RCC 7860 (cell line): ENCODE measurements at places on chromosomes 11 and 22.

GRCh38 chr11:48002561-48002960 lies 22.2 kb downstream of the PTPRJ start:
- DNase-seq = no peak

GRCh38 chr11:28539239-28540030 lies 431.2 kb downstream of the METTL15 start:
- no peak for DNase-seq

DNA sequence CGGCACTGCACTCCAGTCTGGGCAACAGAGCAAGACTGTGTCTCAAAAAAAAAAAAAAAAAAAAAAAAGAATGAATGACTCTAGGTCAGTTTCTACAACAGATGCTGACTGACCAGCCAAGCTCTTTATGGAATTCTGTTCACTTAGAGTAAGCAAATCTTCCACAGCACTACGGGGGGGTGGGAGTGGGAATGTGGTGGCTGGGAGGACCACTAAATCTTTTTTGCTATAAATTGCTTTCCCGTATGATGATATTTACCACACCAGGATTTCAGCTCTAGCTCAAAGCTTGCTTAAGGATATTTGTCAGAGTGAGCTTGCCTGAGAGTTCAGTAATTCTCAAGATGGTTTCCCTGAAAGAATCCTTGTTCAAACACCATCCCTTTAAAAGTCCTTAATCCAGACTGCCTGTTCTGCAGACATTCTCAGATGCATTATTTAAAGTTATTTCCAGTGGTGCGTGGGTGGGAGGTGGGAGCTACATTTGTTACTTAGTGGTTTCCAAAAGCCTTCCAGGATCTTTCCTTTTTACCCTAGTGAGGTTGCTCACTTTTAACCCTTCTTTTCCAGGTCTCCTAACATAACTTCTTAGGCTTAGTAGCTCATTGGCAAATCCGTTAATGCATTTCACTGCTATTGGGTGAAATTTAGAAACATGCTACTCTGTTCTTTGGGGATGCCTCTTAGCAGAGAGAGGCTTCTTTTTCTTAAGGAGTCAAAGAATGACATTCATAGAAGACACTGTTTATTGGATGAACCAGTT lies 65.9 kb downstream of the UBASH3B start:
- no peak for DNase-seq

DNA sequence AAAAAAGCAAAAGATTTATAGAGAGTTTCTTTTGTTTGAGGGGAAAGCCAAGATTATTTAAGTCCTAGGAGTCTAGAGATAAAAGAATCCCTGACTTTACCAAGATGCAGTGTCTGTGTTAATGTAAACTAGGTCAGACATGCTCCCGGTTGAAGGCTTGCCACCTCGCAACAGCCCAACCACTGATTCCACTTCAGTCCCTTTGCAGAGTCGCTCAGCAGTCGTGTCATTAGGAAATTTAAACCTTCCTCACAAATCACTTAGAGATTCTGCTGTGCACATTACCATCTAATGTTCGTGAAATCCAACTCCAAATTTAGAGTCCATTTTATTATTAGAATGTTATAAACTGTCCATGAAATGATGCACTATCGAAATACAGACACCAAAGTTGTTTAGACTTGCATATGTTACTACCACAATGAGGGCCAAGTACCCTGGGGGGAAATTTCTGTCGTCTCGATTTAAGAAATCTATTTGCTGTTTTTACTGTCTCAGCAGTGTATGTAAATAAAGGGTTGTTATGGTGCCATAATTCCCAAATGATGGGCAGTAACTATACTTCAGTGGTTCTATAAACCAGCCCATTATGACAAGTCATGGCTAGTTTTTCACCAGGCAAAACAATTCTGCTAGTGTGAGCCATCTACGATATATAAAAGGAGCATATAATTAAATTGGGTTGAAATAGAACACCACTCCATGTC lies 101.4 kb upstream of the MTNR1B start:
- no peak for DNase-seq

- peak; percentile 21 for DNase-seq
These were observed 432 bp upstream of the GRK2 start for GRCh38 chr11:67265633-67266448.
